ENCODE measurements at places on chromosomes 2 and 18.

DNA sequence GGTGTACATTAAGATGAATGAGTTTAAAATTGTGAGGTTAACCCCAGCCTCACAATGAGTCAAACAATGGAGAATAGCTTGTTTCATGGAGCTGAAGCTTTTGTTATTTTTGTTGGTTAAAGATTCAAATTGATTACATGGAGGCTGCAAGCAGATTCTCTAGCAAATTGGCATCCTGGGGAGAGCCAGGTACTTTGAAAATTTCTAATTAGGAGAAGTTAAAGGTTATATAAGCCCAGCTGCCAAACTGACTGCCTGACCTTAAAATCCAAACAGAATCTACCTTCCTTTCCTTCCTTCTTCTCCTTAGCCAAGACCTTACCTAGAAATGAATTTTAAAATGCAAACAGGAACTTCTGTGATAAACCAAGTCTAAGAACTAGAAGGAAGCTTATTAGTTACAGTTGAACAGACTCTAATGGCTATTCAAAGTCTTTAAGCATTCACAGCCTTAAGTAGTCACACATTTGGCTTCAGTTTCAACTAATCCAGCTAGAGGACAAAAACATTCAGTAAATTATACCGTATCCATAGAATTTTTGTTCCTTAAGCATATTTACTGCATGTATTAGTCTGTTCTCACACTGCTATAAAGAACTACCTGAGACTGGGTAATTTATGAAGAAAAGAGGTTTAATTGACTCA, 31.5 kb upstream of the PGAP1 start:
- DNase-seq = no peak

DNA sequence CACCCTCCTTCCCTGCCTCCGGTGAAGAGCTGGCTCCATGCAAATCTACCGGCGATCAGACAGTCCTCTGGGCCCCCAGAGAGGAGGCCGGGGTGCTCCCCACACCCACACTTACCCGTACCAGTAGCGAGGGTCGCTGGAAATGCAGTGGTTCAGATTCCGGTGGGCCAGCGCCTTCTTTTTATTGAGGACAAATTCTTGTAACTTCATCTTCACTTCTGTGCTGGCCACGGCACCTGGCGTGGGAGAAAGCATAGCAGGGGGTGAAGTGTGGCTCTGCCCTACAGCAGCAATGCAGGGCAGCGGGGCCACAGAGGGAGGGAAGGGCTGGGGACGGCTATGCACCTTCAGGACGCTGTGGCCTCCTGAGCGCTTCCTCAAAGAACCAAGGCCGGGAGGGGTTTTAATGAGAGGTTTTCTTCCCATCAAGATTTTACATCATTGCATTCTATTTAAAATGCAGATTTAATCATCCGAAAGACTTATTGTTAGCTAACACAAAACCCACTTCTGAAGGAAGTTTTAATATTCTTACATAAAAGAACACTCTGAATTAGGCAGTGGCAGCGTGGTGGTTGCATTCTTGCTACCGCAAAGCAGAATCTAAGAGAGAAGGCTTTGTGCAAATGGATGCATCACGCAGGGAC, 237.0 kb downstream of the HDAC4 start:
- DNase-seq = no peak

DNA sequence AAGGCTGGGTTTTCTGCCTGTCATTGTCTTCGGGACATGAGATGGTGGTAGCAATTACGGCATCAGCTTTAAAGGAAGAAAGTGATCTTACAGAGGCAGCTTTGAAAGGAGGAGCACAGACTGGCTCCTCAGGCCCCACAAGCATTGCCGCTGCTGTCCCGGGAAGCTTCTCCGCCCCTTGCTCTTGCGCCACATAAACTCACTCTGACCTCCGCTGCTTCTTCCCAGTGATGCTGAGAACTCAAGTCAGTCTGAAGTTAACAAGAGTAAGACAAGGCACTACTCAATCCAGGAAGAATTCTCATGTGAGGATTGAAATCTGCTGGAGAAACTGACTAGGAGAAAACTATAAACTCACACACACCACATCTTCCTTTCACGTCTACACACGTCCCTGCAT, 112.4 kb upstream of the RIOK3 start:
- no peak for DNase-seq

DNA sequence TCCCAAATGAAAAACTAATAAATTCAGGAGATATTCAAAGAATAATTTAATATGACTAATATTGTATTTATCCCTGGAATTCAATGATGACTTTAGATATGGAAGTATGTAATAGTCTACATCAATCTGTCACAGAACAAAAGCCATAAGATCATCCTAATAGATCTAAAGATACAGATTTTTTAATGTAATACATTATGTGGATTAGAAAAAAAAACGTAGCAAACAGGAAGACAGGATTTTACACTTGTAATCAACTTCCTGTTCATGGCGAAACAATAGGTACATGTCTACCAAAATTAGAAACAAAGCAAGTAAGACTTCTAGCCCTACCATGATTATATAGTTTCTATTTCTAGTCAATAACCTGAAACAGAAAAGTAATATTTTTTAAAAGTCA, 192.2 kb downstream of the TTC32 start:
- DNase-seq = no peak

- DNase-seq = no peak
These were observed 32.5 kb upstream of the FOSL2 start for GRCh38 chr2:28360058-28360717.

- no peak for DNase-seq
These were observed 40.9 kb upstream of the ALKAL2 start for GRCh38 chr2:328761-329160.

DNA sequence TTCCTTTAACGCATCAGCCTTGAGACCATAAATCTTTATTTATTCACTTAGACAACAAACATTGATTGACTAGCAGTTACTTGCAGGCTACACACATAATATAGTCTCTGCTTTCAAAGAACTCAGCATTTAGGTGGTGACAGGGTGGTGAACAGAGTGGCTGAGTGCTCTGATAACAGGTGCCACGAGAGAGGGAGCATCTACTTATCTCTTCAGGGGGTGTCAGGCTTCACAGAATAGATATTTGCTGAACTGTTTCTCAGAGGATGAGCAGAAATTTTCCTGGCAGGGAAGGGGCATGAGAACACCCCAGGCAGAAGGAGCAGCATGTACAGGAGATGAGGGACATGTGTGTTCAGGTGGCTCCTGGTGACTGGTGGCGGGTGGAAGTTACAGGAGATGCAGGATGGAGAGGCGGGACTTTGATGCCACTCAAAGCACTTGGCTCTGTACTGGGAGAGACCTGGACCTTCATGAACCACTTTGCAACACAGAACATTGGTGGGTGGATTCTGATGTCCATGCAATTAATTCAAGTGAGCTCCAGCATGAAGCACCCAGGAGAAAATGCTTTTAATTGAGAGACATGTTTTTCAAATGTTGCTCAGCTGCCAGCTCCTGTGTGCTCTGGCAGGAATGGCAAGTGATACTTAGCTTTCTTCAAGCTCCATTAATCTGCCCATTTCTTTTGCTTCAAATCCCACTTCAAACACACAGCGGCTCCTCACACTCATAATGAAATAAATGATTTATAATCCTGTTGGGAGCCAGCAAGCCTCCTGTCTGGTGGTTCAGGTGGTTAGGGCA, 248.9 kb downstream of the MYCN start:
- no peak for DNase-seq

- DNase-seq = no peak
These were observed 90.3 kb downstream of the CLHC1 start for GRCh38 chr2:55141572-55142413.

GRCh38 chr18:53795061-53795460, 429.4 kb downstream of the MBD2 start:
- DNase-seq = no peak

DNA sequence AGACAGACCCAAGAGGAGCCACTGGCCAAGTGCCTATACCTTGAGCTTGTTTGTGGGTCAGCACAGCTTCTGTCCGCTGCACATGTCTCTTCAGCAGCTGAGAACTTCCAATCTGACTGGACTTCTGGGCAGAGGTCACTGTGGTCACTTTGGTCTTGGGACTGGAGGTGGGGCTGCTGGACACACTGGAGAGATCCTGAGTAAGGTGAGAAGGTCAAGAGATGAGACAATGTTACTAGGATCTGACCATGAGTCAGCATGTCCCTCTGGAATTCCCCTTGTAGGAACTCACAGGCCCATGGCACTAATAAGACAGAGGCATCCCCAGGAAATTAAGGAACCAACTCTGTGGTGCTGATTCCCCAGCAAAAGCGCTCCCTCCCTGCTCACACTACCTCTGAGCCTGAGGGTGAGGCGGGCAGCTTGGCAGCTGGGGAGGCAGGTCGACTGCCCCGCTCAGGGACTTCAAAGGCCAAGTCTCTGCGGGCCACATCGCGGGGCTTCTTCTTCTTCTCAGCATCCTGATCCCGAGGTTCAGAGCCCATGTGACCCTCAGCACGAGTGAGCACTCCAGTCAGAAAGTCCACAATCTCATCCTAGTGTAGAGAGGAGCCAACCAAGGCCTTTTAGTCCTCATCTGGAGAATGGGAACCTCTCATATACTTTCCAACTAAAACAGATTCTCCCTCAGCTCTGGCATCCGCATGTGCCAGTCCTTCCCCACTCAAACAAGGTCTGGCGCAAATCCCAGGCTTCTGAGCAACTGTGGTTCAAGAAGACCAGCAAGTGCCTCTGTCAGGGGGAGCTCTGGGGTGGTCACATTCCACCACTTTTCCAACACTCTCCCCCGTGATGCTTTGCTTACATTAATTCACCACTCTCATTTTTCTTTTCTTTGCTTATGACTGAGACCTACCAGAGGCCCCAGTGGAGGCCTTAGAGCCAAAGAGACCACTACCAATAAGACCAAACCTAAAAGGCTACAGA, 29.4 kb downstream of the KANSL3 start:
- no peak for DNase-seq

DNA sequence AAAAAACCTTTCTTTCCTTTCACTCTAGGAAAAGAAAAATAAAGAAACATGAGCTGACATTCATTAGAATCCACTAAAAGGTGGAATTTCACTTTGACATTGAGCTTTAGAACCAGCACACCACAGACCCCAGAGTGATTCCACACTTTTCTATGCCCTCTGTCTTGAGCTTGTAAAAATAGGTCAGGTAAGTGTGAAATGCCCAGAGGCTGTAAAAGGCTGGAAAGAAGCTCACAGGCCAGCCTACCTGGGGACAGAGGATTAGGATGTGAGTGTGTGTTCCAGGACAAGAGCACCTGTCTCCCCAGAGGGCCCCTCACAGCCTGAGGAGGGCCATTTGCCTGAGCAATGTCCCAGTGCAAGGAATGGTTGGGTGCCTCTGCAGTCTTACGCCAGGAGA, 56.3 kb upstream of the MYO3B start:
- DNase-seq = no peak

DNA sequence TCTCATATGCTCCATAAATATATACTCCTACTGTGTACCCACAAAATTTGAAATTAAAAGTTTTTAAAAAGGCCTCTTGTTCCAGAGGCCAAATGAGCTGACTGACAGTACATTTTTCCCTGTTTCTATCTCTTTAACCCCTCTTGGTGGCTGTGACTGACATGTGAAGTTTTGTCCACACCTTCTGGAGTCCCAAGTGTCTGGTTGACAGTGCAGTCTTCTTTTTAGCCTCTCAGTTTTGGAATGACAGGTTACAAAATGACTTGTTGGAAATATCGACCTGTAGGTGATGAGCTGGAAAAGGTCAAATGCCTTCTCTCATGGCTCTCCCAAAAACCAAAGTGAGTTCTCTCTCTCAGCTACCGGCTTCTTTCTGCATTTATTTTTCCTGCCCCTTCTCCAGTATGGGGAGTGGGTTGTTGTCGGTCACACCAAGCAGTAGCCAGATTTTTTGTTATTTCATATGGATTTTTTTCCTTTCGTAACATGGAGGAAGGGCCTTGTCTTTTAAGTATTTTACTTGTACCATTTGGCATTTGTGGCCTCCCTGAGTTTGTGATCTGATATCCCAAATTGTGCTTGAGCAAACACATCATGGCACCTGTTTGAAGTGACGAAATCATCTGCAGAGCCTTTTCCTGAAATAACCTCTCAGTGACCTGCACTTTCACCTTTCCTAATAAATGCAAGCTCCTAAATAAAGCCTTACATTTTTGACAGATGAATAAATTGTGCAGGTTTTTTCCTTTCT, 143.9 kb downstream of the ESCO1 start:
- DNase-seq = no peak

GRCh38 chr2:12555012-12555645, 161.6 kb upstream of the TRIB2 start:
- DNase-seq = no peak

GRCh38 chr2:191611614-191612013, 66.3 kb upstream of the NABP1 start:
- no peak for DNase-seq

DNA sequence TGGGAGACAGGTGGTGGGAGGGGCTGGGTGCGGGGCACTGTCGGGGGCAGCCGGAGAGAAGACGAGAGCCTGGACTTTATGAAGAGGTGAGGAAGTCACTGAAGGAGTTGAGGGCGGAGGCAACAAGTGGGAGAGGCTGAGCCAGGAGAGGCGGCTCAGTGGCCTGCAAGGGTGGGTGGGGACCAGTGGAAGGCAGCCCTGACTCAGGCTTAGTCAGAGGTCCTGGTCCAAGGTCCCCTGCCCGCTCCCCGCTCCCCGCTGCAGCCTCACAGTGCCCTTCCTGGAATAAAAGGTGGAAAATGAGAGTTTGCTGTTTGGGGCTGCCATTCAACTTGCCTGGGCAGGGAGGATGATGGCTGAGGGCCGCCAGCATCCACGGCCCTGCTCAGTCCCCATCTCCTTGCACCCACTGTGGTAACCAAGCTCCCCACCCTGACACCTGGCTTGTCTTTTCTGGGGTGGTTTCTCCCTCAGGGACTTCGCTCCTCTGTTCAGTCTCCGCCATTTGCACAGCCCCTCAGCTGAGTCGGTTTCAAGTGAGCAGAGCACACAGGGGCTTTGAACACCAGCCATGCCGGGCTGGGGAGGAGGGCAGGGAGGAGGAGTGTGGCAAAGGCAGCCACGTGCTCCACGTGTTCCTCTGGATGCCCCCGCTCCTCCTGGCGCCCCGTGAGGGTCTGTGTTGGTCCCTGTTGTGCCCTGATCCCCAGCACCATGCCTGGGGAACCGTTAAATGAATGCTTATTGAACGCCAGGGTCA, 13.7 kb upstream of the RALB start:
- no peak for DNase-seq

DNA sequence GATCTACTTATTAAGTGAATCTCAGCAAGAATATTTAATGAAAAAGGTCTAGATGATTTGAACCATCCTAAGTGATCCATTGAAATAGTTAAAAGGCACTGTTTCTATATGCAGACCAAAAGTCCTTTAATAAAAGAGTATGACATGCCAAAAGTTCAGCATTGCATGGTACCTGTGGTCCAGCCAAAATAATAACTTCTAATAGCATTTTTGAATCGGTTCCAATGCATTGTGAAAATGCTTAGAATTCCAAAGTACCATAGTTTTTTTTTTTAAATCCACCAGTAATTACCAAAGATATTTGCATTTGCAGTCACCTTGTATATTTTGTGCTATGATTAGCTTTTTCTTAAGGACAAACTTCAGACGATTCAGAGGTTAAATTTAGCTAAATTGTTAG, 79.9 kb downstream of the NYAP2 start:
- DNase-seq = no peak

GRCh38 chr2:180743401-180743800, 237.0 kb upstream of the UBE2E3 start:
- DNase-seq = no peak

- DNase-seq = no peak
These were observed 208.5 kb upstream of the ACVR2A start for GRCh38 chr2:147636238-147636882.

GRCh38 chr18:44968336-44968735, 287.6 kb downstream of the SETBP1 start:
- DNase-seq = no peak

GRCh38 chr2:190537765-190538164, 3.2 kb upstream of the NEMP2 start:
- peak; percentile 63 for DNase-seq
